Gastroesophageal sphincter (tissue), 4 donors: ENCODE measurements at places on chromosomes 1 and 21.
A peak's percentile ranks its signal among the peaks of the same experiment; 100 is the strongest.

- no peak for ATAC-seq
Measured at GRCh38 chr1:18946550-18947381, 9.7 kb downstream of the IFFO2 start.

GRCh38 chr1:6141592-6141991, 38.5 kb downstream of the CHD5 start:
- no peak for ATAC-seq

DNA sequence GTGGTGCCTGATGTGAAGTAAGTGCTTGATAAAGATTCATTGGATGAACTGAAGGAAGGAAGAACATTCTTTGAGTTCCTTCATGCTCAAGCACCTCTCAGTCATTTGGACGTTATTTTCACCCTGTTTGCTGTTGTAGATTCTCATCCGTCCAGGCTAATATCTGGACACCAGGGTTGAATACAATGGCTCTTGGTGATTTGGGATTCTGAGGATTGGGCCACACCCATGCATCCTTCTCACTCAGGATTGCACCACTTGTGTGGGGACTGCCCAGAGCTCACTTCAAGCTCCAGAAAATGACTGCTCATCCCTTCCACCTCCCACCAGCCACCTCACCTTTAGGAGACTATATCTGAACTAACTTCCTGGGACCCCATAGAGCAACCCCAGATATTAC, 117.1 kb upstream of the IPO9 start:
- peak; percentile 4 for ATAC-seq

GRCh38 chr1:118148034-118148433, 37.0 kb downstream of the SPAG17 start:
- no peak for ATAC-seq

- no peak for ATAC-seq
Measured at GRCh38 chr1:207822124-207822601, 70.3 kb downstream of the CD46 start.

GRCh38 chr21:46182548-46183336, 1.5 kb downstream of the SPATC1L start:
- no peak for ATAC-seq

GRCh38 chr21:46594276-46594675, 10.6 kb downstream of the S100B start:
- no peak for ATAC-seq

- ATAC-seq: no peak
Measured at GRCh38 chr1:244128591-244129383, 77.7 kb downstream of the ZBTB18 start.

DNA sequence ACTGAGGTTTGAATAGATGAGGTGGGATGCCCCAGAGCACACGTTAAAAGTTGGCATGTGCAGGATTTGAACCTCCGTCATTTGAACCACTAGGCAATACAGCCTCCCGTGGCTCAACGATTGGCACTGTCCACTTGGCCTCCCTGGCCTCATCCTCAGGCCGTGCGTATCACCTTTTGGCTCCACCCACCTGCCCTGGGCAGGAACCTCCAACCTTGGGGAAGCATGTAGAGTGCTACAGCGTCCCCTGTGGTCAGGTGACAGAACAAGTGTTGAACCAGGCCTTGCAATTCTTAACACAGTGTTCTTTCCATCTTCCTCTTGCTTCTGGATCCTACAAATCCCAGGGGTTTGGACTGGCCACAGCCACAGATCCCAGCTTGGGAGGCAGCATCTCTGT, 112.6 kb downstream of the PAX7 start:
- no peak for ATAC-seq

DNA sequence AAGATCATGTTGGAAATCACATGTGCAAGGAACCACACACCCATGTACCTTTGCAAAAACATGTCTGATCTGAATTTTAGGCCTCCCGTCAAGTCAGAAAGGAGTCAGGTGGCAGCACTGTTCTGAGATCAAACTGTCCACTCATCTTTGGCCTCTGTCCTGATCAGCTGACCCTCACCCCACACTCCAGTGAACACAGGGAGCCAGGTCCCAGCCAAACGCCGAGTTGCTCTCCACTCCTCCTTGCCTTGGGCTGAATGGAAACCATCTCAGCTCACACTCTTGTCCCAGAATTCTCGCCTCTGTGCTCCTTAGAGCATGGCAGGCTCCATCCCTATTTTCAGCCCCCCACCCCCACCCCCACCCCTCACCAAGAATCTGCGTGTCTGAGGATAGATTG, 4.6 kb upstream of the RNF186 start:
- ATAC-seq: no peak

DNA sequence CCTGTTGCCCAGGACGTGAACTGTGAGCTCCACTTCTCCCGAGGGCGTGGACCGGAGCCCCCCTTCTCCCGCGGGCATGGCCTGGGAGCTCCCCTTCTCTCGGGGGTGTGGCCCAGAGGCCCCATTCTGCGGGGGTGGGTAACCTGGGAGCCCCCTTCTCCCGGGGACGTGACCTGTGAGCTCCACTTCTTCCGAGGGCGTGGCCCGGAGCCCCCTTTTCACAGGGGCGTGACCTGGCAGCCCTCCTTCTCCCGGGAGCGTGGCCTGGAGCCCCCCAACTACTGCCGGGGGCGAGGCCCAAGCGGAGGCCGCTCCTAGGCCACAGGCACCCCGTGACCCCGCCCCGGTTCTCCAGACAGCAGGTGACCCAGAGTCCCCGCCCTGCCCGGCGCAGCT, 320 bp downstream of the C1orf174 start:
- no peak for ATAC-seq

DNA sequence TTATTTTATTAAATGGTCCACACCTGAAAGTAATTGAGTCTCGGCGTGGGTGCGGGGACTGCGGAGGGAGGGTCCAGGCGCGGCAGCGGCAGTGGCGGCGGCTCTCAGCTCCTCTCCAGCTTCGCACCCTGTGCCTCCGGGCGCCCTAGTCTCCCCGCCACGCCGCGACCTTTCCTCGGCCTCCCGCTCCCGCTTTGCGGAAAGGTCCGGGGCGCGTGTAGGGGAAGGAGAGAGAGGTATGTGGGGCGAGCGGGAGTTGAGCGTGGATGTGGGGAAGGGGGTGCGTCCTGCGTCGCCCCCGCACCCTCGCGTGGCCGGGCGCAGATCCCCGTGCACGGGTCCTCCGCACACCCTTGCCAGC, 13.4 kb upstream of the ALX3 start:
- ATAC-seq: peak; percentile 24

GRCh38 chr1:84253891-84254290, 47.6 kb upstream of the SAMD13 start:
- ATAC-seq: peak; percentile 50

DNA sequence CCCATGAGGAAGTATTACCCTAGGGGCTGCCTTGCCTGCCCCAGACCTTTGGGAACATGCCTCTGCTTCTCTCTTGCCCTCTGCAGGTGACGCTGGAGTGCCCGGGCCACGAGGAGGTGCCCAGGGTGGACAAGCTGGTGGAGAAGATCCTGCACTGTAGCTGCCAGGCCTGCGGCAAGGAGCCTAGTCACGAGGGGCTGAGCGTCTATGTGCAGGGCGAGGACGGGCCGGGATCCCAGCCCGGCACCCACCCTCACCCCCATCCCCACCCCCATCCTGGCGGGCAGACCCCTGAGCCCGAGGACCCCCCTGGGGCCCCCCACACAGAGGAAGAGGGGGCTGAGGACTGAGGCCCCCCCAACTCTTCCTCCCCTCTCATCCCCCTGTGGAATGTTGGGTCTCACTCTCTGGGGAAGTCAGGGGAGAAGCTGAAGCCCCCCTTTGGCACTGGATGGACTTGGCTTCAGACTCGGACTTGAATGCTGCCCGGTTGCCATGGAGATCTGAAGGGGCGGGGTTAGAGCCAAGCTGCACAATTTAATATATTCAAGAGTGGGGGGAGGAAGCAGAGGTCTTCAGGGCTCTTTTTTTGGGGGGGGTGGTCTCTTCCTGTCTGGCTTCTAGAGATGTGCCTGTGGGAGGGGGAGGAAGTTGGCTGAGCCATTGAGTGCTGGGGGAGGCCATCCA, 7.8 kb upstream of the HTR6 start:
- ATAC-seq: no peak

DNA sequence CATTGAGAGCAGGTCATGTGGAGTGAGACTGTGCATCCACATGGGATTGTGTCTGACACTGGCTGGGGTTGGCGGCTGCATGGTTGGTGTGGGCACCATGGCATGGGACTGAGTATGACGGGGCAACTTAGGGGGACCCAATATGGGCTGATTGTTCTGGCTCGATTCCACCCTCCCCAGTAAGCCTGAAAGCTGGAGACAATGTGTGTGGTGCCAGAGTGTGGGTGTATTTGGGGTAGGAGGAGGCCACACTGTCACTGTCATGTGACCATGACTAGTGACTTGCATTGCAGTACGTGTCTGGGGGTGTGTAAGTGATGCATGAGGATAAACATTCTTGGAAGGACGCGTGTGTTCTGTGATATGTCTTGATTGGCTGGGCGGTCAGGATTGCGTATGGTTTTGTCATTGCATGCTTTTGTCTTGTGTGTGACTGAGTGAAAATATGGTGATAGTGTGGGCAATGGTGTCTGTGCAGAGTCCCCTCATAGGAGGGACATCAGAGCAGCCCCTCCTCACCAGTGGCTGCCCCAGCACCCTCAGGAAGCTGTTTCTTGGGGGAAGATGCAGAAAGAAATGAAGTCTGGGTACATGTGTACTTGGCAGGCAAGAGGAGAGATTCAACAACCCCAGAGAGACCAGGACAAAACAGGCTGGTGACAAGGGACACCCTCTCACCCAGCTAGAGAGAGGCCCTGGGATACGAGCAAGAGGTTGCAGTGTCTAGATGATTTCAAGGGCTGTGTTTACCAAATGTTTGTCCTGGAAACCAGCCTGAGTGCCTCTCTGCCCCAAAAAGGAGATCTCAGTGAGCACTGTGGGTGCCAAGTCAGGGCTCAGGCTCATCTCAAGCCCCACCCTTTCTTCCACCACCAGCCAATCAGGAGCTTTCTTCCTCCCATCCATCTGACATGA, 36.3 kb downstream of the SDC3 start:
- no peak for ATAC-seq

DNA sequence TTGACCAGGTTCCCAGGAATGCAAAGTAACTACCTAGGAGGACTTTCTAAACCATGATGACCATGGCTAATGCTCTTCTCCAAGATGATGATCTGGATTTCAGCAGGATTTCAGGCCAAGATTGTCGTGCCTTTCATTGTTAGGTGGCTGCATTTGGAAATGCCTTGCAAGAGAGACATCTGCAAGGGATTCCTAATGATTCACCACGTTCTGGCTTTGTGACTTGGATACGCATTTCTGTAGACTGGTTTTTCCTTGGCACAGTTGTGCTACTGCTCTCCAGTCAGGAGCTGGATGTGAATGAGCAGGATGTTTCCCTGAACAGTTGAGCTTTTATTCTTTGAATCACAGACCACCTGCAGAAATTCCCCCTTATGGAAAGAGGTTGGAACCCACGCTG, 212.4 kb downstream of the BACH1 start:
- no peak for ATAC-seq

DNA sequence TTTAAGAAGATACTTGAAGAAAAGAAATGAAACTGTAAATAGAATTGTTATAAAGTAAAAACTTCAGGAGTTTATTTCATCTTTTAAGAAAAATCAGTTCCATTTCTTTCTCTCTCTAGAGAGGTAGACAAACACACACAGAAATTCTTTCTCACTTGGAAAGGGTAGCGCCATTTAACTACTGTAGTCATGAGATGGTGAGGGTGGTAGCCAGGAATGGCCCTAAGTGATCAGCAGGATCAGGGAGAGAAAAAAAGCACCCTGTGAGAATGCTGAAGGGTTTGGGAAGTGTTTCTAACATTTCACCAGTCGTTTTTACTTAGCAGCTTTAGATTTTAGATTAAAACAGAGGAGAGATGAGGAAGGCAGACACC, 205.7 kb upstream of the RUNX1 start:
- ATAC-seq: no peak

GRCh38 chr1:25804964-25805862, 5.2 kb downstream of the SELENON start:
- ATAC-seq: no peak

GRCh38 chr1:234163267-234163919, 209.9 kb upstream of the COA6 start:
- no peak for ATAC-seq

DNA sequence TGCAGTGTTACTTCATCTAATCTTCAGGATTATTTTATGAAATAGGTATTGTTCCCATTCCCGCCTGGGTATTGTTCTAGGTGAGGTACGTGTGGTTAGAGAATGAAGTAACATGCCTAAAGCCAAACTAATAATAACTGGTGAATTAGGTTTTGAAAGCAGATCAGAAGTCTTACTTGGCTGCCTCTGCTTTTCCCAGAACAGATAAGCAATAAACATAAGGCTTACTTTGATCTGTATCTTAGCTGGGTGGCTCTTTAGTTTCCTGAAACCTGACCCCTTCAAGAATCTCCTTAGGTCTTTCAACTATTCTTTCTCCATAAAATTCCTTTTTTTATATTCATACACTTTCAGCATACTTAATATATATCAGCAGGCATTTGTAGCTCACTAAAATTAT, 65.3 kb downstream of the VAV3 start:
- ATAC-seq: no peak

GRCh38 chr1:46747683-46748288, 28.9 kb upstream of the EFCAB14 start:
- ATAC-seq: peak; percentile 52

DNA sequence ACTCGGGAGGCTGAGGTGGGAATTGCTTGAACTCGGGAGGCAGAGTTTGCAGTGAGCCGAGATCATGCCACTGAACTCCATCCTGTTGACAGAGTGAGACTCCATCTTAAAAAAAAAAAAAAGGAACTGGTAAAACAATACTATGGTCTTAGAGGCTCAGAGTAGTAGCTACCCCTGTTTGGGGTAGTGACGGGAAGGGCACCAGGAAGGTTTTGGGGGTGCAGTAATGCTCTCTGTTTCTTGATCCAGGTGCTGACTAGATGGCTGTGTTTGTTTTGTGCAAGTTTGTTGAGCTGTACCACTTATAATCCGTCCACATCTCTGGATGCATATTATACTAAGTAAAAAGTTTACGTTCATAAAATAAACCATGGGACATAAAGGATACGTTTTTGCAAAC, 765.8 kb upstream of the TPTE start:
- ATAC-seq: no peak

DNA sequence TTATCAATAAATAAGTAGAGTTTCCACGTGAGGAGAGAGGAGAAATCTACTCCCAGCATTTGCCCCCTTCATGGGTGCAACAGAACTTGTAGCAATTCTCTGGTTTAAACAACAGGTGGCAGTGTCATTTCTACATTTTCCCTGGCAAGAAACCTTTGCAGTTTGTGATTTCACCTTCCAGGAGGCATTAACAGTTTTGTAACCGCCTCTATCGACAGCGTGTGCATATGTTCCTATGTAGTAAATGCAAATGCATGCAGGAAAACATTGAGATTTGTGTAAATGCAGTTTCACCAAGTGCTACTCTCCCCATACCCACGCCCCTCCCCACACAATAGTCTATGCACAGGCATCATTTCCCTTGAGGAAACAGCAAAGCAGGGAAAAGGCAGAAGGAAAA, 494.7 kb downstream of the SMYD3 start:
- ATAC-seq: no peak
